ENCODE measurements at places on chromosomes 6 and 20.

GRCh38 chr20:58749979-58750378 is 57.4 kb downstream of the NPEPL1 start:
- H3K27ac ChIP-seq, result no peak overlapping the region
- no peaks in the 10 kb centered on the region for H3K36me3 ChIP-seq

DNA sequence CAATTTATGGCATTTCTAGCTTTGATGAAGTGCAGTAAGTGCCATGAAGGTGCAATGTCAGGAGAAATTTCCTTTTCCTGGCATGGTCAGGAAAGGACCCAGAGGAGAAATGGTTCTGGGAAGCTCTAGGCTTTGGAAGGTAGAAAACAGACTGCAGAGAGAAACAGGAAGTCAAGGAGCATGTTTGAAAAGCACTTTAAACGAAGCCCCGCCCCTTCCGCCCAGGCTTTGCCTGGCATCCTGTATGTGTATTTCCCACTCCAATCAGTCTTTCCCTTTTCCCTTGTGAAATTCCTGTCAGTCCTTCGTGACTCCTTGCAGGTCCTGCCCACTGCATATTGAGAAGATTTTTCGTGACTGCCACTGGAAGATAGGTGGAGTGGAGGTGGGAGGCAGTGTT is 320.9 kb upstream of the SASH1 start:
- H3K27me3 ChIP-seq, result no peaks in the 10 kb centered on the region
- H3K27ac ChIP-seq, result no peak overlapping the region
- DNase-seq, result no peak
- no peak overlapping the region for H3K4me3 ChIP-seq

GRCh38 chr6:113057567-113058053 is 710.5 kb downstream of the RFPL4B start:
- H3K4me3 ChIP-seq, result no peak overlapping the region
- H3K27ac ChIP-seq, result no peak overlapping the region
- DNase-seq, result no peak
- H3K4me1 ChIP-seq, result no peaks in the 10 kb centered on the region

DNA sequence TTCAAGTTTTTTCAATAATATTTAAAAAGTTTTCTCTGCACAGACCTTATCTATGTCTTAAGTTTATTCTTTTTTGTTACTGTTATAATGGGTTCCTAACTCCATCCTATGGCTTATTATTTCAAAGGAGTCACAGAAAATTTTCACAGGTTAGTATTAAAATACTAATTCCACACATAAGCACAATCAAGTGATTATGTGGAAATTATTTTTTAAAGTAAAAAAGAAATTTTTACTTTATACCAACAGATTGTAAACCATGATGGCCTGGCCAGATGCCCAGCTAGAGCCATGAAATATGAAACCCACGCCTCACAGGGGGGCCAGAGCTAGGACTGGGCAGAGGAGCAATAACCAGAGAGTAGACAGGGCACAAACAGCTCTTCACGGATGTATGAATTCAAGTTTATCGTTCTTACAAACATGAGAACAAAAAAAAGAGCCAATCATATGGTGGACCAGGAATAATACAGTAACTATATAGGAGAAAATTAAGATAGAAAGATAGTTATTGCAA is 34.0 kb downstream of the NUDT3 start:
- peaks cover 7% of the 10 kb centered on the region for H3K4me1 ChIP-seq
- H3K36me3 ChIP-seq, result no peaks in the 10 kb centered on the region
- H3K27me3 ChIP-seq, result no peaks in the 10 kb centered on the region
- H3K27ac ChIP-seq, result no peak overlapping the region
- no peak for DNase-seq
- no peak overlapping the region for H3K4me3 ChIP-seq

GRCh38 chr20:59575653-59576052 is 28.7 kb upstream of the PHACTR3 start:
- H3K27ac ChIP-seq, result no peak overlapping the region
- no peak for DNase-seq
- H3K36me3 ChIP-seq, result no peaks in the 10 kb centered on the region
- H3K4me1 ChIP-seq, result peaks cover 5% of the 10 kb centered on the region
- peaks cover 31% of the 10 kb centered on the region for H3K27me3 ChIP-seq

DNA sequence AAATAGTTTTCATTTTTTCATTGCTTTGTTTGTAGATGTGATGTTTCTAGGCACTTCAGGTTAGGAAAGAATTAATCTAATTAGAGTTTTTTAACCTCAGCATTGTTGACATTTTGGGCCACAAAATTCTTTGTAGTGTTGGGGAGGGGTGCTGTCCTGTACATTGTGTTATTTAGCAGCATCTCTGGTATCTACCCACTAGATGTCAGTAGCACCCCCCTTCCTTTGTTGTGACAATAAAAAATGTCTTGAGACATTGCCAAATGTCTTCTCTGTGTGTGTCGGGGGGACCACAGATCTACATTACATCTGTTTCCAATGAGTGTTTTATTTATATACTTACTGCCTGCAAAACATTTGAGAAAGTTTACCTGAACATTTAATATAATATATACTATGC is 45.6 kb downstream of the EYA4 start:
- no peaks in the 10 kb centered on the region for H3K27me3 ChIP-seq
- H3K36me3 ChIP-seq, result no peaks in the 10 kb centered on the region
- H3K4me1 ChIP-seq, result no peaks in the 10 kb centered on the region
- no peak for DNase-seq
- no peak overlapping the region for H3K4me3 ChIP-seq
- H3K27ac ChIP-seq, result no peak overlapping the region

DNA sequence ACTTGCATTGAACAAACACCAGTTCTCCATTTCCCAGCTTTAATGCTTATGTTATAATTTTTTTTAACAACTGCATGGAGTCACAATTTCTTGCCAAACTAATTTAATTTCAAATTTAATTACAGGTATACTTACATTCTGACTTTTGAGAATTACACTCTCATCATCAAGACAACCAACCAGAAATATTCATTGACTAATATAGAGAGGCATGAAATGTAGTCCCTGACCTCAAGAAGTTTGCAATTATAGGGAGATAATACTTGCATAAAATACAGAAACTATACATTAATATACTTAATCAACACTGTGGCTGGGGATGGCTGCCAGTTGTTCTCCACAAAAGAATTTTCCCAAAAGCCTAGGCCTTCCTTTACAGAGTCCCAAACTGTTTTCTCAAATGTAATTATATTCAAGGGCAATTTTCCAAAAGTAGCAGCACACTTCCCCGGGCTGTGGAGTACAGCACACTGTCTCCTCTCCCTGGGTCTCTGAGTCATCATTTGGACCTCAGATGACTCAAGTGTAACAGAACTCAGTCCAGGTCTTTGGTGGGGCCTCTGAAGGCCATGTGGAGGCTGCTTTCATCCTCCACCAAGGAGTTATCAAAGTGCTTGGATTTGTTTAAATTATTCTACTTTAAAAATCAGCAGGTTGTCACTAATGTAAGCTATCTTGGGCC is 114.1 kb downstream of the KIF16B start:
- H3K4me1 ChIP-seq, result peaks cover 8% of the 10 kb centered on the region
- H3K4me3 ChIP-seq, result no peak overlapping the region
- DNase-seq, result peak; percentile 51

- no peak overlapping the region for H3K4me3 ChIP-seq
- no peak for DNase-seq
- H3K27ac ChIP-seq, result no peak overlapping the region
- no peaks in the 10 kb centered on the region for H3K36me3 ChIP-seq
- H3K4me1 ChIP-seq, result no peaks in the 10 kb centered on the region
- H3K27me3 ChIP-seq, result peaks cover 3% of the 10 kb centered on the region
Observed at GRCh38 chr20:56299362-56299761, 50.8 kb downstream of the MC3R start.

- H3K27ac ChIP-seq, result no peak overlapping the region
- DNase-seq, result peak; percentile 41
- peaks cover 31% of the 10 kb centered on the region for H3K36me3 ChIP-seq
Observed at GRCh38 chr6:41693281-41694240, 41.8 kb downstream of the TFEB start.

- no peaks in the 10 kb centered on the region for H3K36me3 ChIP-seq
- no peak overlapping the region for H3K27ac ChIP-seq
- no peaks in the 10 kb centered on the region for H3K4me1 ChIP-seq
- H3K27me3 ChIP-seq, result no peaks in the 10 kb centered on the region
- DNase-seq, result no peak
Observed at GRCh38 chr20:3702611-3703391, 9.6 kb downstream of the SIGLEC1 start.

GRCh38 chr6:7052443-7053011 is 55.2 kb upstream of the RREB1 start:
- H3K4me3 ChIP-seq, result peak overlapping the region; percentile 66
- H3K27me3 ChIP-seq, result no peaks in the 10 kb centered on the region
- peaks cover 24% of the 10 kb centered on the region for H3K4me1 ChIP-seq

- no peak for DNase-seq
- H3K4me1 ChIP-seq, result no peaks in the 10 kb centered on the region
- H3K4me3 ChIP-seq, result no peak overlapping the region
- no peaks in the 10 kb centered on the region for H3K36me3 ChIP-seq
Observed at GRCh38 chr6:78810698-78811097, 56.7 kb upstream of the IRAK1BP1 start.

GRCh38 chr6:131979515-131980337 is 28.6 kb upstream of the CCN2 start:
- H3K27me3 ChIP-seq, result no peaks in the 10 kb centered on the region
- H3K36me3 ChIP-seq, result no peaks in the 10 kb centered on the region
- H3K4me1 ChIP-seq, result peaks cover 15% of the 10 kb centered on the region
- H3K4me3 ChIP-seq, result no peak overlapping the region
- no peak overlapping the region for H3K27ac ChIP-seq
- no peak for DNase-seq

DNA sequence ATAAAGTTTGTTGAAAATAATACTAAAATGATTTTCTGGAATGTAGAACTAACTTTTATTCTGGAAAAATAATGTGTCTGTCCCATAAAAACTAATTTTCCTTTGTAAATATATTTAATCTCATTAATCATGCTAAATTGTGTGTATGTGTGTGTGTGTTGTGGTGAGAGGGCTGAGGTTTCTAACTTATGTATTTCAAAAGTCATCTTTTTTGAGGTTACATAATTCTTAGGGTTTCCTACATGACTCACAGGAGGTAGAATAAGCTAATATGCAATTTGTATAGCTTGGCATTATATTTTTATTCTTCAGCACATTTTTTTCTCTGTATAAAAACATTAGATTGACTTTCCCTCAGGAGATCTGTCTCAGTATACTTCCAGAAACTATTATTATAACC is 64.1 kb upstream of the CLVS2 start:
- no peak for DNase-seq
- no peak overlapping the region for H3K4me3 ChIP-seq
- no peaks in the 10 kb centered on the region for H3K4me1 ChIP-seq
- H3K27ac ChIP-seq, result no peak overlapping the region
- H3K36me3 ChIP-seq, result no peaks in the 10 kb centered on the region

- no peaks in the 10 kb centered on the region for H3K27me3 ChIP-seq
- no peaks in the 10 kb centered on the region for H3K36me3 ChIP-seq
- H3K4me1 ChIP-seq, result peaks cover 8% of the 10 kb centered on the region
- H3K27ac ChIP-seq, result no peak overlapping the region
- H3K4me3 ChIP-seq, result no peak overlapping the region
- DNase-seq, result peak; percentile 62
Observed at GRCh38 chr20:19588732-19589131, 169.3 kb upstream of the RIN2 start.

DNA sequence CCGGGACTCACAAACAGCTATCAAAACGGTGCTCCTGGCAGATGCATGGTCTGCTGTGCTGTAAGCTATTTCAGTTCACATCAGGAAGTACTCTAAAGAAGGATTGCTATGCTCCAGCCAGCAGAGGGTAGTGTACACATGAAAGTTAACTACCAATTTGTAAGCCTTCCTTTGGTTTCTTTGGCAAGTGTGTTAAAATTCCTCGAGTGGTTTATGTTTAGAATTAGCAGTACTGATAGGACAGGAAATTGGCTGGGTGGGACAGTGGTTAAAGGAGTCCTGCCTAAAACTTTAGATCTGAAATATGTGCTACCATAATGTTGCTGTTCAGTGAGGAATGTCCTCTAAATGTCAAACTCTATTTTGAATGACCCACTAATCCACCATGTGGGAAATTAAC is 47.4 kb downstream of the TRMT11 start:
- H3K4me3 ChIP-seq, result no peak overlapping the region
- DNase-seq, result peak; percentile 88
- H3K4me1 ChIP-seq, result peaks cover 7% of the 10 kb centered on the region
- H3K27ac ChIP-seq, result no peak overlapping the region
- H3K36me3 ChIP-seq, result no peaks in the 10 kb centered on the region

DNA sequence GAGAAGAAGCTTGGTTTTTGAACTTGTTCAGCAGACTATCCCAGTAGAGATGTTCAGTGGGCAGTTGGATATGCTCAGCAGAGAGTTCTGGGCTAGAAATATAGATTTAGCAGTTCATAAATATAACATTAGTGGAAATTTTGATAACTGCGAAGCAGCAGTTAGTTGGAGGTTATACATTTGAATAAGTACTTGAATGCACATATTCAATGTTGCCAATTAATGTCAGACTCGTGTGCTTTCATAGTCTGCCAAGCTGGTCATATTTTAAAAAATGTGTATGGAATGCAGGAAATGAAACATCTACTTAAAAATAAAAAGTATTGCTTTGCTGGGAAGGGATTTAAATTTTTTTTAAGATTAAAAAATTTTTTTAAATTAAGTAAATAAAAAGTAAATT is 92.5 kb upstream of the E2F3 start:
- DNase-seq, result no peak
- no peak overlapping the region for H3K4me3 ChIP-seq
- H3K36me3 ChIP-seq, result no peaks in the 10 kb centered on the region
- H3K4me1 ChIP-seq, result no peaks in the 10 kb centered on the region
- no peaks in the 10 kb centered on the region for H3K27me3 ChIP-seq

GRCh38 chr6:117955684-117956256 is 48.7 kb downstream of the SLC35F1 start:
- H3K27ac ChIP-seq, result no peak overlapping the region
- no peaks in the 10 kb centered on the region for H3K4me1 ChIP-seq
- H3K27me3 ChIP-seq, result no peaks in the 10 kb centered on the region

DNA sequence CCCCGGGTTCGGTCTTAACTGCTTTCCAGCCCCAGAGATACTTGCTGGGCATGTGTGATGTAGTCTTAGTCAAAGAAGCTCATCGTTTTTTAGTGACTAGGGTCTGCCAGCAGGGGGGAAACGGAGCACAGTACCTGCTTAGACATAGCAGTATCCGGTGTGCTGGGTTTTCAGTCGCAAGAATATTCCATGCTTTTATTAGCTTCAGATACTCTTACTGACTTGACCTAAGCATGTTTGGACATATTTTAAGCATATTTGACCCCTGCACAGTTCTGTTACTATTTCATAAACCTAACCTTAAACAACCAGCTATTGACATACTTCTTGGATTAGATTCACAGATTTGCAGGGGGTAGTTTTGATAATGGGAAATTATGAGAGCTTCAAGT is 3.0 kb downstream of the E2F3 start:
- peak; percentile 82 for DNase-seq
- H3K36me3 ChIP-seq, result no peaks in the 10 kb centered on the region
- H3K4me3 ChIP-seq, result peak overlapping the region; percentile 74
- H3K27me3 ChIP-seq, result no peaks in the 10 kb centered on the region
